ENCODE measurements at places on chromosomes 3 and 15.

DNA sequence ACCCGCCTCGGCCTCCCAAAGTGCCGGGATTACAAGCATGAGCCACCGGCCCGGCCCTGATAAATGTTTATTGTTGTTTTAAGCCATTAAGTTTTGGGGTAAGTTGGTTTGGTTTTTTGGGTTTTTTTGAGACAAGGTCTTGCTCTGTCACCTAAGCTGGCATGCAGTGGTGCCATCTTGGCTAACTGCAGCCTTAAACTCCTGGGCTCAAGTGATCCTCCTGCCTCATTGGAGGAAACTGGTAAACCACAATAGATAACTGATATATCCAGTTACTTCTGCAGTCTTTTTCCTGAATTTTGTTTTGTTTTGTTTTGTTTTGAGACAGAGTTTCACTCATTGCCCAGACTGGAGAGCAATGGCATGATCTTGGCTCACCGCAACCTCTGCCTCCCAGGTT, 4.2 kb downstream of the SLC25A20 start:
- no peak for DNase-seq

DNA sequence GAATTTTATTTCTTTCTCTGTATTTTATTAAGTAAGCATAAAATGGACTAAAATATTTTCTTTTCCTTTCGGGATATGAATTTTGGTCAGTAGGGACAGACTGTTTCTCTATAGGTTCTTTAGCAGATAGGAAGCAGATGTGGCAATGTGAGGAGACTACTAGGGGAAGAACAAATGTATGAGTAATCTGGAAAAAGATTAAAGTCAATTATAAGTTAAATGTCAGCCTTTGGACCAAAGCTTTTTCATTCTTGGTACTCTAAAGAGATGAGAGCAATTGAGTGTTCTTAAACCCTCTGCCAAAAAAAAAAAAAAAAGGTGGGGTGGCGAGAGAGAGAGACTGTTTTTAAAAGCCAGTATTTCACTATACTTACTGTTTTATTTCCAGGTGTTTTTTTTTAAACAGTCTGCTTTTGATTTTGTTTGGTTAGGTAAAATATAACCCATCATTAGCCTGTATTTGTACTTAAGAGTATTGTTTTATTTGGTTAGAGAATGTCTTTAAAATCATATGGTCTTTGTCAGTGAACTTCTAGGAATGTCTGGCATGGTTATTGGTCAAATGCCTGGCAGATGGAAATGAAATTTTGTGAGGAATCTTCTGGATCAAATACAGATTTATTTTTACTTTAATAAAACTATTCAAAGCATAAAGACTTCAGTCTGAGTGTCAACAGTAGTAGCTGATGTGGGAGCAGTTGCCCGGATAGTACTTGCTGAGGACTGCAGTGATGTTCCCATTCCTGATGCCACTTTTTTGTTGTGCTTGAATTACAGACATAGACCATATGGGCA, 63.8 kb downstream of the LRRC49 start:
- no peak for DNase-seq

- DNase-seq, result no peak
Measured at GRCh38 chr3:161977850-161978249, 481.2 kb downstream of the OTOL1 start.

- no peak for DNase-seq
Measured at GRCh38 chr15:48856942-48857341, 21.0 kb upstream of the EID1 start.

GRCh38 chr3:63740116-63740515, 79.0 kb upstream of the C3orf49 start:
- no peak for DNase-seq

DNA sequence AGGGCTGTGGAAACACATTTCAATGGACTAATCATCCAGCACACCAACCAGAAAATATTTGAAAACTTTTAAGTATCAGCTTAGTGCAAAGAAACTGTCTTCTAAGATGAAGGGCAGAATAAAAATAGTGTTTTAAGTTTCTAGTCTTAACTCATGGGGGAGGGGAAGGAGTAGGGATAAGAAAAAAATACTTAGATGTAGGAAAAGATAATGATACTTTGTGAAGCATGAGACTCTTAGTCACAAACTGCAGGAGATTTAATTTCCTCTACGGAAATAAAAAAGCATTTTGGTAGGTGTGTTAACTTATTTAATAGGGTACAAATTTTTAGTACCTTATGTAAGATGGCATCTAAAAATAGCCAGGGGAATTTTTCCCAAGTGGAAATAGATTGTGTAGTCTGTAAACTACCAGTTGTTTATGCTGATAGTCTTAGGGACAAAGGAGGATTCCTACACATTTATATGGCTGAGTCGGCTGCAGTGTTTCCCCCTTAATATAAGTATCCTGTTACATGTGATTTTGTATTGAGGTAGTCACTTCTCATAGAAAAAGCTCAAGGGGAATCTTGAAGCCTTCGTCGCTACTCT, 78.2 kb upstream of the GBE1 start:
- DNase-seq, result no peak

GRCh38 chr3:82093641-82094040, 332.2 kb upstream of the GBE1 start:
- no peak for DNase-seq

DNA sequence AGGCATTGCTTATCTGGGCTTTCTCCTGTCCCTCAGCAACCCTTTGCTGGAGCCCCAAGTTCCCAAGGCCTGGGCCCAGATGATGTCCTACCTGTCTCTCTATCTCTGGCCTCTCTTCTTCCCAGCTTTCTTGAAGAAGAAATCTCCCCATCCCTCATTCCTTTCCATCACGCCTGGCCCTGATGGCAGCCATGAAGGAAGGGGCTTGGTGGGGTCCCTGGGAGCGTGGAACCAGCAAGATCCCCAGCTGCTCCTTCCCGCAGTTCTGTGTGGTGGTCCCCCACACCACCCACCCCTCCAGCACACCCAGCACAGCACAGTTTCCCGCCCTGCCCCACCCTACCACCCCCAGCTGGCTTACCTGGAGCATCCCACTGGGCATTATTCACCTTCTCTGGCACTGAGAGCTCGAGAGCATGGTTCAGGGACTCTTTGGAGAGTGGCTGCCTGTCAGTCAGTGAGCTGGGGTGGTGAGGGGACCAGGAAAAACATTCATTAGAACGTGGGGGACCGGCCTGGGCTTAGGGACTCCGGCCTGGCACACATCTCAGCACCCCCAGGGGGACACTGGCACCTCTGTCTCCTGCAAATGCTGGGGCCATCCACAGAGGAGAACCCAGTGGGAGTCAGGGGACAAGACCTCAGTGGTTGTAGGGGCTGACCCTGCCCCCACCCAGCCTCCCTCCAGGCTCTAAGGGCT, 26.6 kb downstream of the ACSBG1 start:
- DNase-seq, result no peak

Data from left colon (tissue), 2 donors.